ENCODE measurements at places on chromosomes 4 and X.

GRCh38 chrX:7191681-7192110 lies 43.7 kb upstream of the PUDP start:
- DNase-seq: no peak

DNA sequence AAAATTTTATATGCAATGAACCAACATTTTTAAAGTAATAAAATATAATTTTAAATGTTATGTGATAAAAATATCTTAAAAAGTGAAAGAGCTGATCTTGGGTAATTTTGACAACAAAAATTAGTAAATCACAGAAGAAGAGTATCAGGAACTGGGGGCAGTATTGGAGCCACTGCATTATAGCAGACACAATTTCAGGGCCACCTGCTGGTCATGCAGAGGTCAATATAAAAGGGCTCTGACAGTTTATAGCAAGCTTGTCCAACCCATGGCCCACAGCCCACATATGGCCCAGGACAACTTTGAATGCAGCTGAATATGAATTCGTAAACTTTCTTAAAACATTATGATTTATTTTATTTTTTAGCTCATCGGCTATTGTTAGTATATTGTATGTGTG lies 13.0 kb upstream of the LEF1 start:
- DNase-seq: no peak

DNA sequence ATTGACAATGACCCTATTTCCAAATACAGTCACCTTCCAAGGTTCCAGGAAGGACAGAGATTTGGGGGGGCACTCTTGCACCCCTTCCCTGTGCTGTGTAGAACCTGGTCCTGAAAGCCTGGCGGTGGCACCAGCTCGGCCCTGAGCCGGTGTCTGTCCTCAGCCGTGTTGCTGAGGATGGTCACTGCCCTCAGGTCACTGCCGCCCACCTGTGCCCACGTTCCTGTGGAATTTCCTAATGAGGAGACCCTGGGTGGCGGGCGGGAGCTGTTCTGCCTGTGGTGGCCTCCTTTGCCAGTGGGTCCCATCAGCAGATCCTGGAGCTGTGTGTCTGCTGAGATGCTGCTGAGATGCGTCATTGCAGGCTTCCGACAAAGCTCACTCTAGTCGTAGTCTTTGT lies 32.9 kb downstream of the NELFA start:
- no peak for DNase-seq

DNA sequence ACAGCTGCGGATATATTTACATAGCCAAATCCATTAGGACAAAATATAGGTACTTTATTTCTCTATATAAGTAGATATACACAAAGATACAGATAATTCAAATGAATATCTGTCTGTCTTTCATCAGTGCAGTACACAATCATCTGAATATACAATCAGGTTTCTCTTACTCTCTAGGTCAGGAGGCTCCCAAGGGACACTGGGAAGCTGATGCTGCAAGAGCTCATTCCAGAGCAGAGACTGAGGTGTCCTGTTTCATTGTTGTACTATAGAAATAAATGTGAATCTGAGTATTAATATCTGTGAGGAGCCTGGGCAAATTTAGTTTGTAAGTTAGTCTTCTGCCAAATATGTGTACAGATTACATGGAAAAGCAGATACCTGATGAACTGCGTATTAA lies 4.2 kb downstream of the TLL1 start:
- DNase-seq: peak; percentile 76

DNA sequence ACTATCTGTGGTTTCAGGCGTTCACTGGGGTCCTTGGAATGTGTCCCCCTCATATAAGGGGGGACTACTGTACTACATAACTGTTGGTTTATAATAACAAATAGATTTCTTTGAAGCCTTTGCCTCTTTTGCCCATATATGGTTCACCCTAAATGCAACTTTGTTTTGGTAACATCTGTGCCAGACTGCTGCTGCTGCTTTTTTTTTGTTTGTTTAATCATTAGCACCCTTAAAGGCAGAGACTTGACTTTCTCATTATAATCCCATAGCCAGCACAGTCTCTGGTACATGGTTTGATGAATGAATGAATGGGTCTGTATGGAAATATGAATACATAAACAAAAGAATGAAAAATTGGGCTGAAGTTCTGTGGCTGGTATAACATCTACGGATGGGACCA lies 80.2 kb upstream of the LHFPL1 start:
- DNase-seq: no peak

DNA sequence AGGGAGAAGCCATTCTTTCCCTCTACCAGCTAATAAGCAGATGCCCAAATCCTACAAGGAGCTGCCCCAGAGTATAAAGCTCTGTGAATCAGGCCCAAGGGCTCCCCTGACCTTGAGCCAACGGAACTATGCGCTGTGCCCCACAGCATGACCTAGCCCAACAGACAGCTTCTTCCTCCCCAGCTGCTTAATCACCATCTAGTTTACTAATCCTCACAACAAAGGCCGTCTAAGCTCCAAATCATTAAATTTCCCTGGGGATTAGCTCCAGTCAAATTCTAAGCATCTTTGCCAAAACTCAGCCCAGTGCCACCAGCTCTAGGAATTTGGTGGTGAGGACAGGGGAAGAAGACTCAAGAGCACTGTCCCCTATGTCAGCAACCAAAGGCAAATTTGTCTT lies 113.1 kb downstream of the SHROOM4 start:
- DNase-seq: no peak

- DNase-seq: no peak
Observed at GRCh38 chr4:48686369-48686768, 93.7 kb downstream of the FRYL start.

DNA sequence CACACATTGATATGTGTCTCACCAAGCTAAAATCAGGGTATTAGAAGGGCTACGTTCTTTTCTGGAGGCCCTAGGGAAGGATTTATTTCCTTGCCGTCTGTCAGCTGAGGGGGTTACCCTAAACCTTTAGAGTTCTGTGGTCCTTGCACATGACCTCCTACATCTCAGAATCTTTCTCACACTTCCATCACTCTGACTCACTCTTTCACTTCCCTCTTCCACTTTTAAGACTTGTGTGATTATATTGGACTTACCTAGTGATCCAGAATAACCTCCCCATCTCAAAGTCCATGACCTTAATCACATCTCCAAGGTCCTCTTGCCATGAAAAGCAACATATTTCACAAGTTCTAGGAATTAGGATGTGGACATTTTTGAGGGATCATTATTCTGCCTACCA lies 53.6 kb upstream of the FUNDC1 start:
- no peak for DNase-seq

- no peak for DNase-seq
Observed at GRCh38 chrX:15191830-15192229, 78.1 kb downstream of the ASB9 start.

GRCh38 chr4:60724623-60725022 lies 475.5 kb upstream of the ADGRL3 start:
- DNase-seq: peak; percentile 91

- DNase-seq: no peak
Observed at GRCh38 chr4:116736756-116737155, 348.6 kb downstream of the TRAM1L1 start.

DNA sequence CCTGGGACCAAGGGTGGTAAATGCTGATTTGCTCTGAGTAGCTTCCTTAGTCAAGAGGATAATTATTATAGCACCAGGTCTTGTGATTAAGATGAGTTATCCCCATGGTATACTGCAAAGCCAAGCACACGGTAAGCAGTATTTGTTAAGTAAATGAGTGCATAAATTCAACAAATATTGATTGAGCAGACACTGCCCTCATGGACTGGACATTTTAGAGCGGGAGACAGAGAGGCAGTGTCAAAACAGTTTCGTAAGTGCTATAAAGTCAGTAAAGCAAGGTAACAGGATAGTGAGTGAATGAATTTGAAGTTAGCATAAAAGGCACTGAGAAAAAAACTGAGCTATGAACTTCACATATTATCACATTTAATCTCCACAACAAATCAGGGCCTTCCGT lies 13.9 kb downstream of the PHF8 start:
- no peak for DNase-seq

GRCh38 chr4:128916832-128917231 lies 107.3 kb downstream of the JADE1 start:
- no peak for DNase-seq

DNA sequence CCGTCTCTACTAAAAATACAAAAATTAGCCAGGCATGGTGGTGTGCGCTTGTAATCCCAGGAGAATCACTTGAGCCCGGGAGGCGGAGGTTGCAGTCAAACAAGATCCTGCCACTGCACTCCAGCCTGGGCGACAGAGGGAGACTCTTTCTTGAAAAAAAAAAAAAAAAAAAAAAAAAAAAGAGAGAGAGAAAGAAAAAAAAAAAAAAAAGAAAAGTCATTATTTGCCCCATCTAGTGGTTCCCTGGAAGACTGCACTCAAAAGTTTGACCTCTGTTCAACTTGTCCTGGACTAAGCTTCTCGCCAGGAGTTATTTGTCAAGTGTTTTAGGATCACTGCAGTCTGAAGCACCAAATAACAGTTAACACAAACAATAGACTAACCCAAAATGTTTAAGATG lies 45.3 kb upstream of the KCTD8 start:
- peak; percentile 1 for DNase-seq
